ENCODE measurements at places on chromosomes 3 and 15.

DNA sequence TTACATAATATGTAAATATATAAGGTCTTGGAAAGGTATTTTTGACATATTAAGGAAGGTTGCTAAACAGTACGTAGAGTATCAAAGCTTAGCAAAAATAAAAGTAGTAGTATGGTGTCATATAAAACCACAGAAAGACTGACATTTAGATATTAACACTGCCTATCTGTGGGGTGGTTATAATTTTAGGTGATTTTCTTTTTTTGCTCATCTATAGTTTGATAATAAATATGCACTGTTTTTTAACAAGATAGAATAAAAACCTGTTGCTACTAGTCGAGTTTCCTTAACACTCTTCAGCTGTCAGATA is 40.7 kb downstream of the ETV5 start:
- DNase-seq, result no peak

- DNase-seq, result no peak
Measured at GRCh38 chr3:17795711-17796110, 53.3 kb upstream of the TBC1D5 start.

- DNase-seq, result no peak
Measured at GRCh38 chr3:136653628-136654027, 98.5 kb downstream of the STAG1 start.

- DNase-seq, result no peak
Measured at GRCh38 chr3:100205171-100205570, 55.6 kb upstream of the TBC1D23 start.

DNA sequence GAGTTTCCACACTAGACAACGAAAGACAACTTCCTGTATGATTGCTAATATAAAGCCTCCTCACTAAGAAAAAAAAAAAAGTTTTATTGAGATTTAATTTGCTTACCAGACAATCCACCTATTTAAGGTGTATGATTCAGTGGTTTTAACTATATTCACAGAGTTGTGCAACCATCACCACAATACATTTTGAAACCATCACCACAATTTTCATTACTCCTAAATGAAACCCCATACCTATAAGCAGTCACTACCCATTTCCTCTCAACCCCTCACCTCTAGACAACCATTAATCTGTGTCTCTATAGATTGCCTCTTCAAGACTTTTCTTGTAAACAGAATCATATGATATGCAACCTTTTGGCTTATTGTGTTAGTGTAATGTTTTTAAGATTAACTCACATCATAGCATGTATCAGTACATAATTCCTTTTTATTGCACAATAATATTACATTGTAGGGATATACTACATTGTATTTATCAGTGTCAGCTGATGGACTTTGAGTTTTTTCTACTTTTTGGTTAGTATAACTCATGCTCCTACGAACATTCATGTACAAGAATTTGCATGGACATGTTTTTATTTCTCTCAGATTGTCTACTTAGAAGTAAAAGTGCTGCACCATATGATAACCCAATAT is 339.7 kb downstream of the NLGN1 start:
- no peak for DNase-seq

DNA sequence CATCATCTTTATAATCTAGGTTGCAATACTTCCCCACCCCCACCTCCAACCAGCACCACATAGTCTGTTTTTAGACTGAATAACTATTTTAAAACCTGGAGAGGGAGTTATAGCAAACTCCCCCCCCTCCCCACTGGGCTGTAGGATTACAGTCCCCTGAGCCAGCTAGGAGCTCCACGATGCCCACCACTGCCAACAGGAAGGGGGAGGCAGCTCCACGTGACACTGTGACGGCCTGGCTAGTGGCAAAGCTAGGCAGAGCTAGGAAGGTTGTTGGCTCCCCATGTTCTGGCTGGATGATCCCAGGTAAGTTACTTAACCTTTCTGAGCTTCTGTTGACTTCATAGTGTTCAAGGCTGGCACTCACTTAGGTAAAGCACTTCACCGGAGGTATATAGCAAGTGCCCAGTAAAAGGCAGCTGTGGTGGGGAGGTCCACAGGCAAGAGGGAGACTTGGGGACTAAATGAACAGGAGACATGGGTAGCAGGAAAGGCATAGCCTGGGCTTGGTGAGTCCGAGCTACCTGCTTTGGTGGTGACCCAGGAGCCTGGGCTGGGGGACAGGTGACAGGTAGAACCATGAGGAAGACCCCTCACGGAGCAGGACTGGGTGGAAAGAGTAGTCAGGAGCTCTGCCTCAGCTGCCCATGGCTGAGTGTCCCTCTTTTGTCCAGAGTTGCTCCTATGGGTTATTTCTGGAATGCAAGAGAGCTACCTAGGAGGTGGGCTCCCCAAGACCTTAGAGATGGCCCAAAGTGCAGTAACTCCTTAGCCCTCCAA is 4.0 kb upstream of the TBC1D21 start:
- no peak for DNase-seq

GRCh38 chr3:23916152-23916885 is 471 bp downstream of the NKIRAS1 start:
- no peak for DNase-seq

DNA sequence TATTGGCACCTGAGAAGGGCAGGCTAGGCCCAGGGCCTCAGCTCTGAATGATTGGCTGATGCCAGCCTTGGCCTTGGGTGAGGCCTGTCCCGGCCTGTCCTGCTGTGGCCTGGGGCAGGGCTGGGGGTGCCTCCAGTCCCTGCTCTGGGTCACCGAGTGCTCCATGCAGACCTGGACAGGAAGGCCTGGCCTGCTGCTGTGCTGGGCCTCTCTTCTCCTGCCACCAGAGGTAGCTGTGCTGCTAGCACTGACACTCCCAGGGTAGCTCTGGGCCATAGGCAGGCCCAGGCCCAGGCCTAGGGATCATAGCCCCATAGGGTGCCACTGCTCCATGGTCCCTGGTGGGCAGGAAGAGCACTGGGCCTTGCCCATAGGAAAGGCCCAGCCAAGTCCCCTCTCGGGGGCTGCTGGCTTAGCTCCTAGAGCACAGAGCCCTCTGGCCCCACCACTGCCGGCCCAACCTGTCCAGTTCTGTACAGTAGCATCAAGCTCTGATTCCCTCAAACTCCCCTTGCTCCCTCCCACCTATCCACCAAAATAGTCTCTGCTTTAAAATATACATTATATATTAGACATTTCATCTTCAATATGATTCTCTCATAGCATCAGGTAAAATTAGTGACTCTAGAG is 18.2 kb downstream of the ABTB1 start:
- no peak for DNase-seq

GRCh38 chr15:80325206-80325605 is 73.2 kb upstream of the CTXND1 start:
- DNase-seq, result no peak

- no peak for DNase-seq
Measured at GRCh38 chr15:39852250-39852649, 67.8 kb downstream of the GPR176 start.

GRCh38 chr15:36755341-36756000 is 176.0 kb downstream of the CDIN1 start:
- DNase-seq, result no peak

DNA sequence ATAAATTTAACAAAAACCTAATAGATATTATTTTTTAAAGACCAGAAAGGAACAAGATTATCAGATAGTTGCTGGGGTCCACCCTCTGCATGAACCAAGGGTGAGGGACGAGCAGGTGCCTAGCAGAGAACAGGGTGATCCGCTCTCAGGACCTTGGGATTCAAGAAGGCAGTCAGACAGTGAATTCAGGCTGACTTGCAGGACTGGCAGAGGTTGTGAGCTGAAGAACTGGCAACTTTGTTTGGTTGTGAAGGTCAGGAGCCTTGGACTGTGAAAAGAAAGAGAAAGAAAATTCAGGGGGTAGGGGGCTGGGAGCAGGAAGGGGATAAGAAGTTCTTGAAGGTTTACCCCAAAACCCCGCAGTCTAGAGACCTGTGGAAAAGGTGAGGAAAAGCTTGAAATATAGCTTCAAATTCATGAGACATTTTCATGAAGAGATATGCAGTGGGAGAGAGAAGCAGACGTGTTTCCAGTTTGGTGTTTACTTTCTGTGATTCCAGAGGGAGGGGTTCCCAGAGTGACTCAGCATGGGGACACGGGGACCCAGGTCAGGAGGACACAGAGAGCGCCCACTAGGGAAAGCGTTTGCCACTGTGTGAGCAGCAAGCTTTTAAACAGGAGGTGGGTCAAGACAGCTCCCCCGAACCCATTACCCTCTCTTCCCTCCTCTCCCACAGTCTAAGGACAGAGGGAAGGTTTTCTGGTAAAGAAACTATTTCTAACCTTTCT is 217.2 kb upstream of the UMPS start:
- DNase-seq, result no peak

DNA sequence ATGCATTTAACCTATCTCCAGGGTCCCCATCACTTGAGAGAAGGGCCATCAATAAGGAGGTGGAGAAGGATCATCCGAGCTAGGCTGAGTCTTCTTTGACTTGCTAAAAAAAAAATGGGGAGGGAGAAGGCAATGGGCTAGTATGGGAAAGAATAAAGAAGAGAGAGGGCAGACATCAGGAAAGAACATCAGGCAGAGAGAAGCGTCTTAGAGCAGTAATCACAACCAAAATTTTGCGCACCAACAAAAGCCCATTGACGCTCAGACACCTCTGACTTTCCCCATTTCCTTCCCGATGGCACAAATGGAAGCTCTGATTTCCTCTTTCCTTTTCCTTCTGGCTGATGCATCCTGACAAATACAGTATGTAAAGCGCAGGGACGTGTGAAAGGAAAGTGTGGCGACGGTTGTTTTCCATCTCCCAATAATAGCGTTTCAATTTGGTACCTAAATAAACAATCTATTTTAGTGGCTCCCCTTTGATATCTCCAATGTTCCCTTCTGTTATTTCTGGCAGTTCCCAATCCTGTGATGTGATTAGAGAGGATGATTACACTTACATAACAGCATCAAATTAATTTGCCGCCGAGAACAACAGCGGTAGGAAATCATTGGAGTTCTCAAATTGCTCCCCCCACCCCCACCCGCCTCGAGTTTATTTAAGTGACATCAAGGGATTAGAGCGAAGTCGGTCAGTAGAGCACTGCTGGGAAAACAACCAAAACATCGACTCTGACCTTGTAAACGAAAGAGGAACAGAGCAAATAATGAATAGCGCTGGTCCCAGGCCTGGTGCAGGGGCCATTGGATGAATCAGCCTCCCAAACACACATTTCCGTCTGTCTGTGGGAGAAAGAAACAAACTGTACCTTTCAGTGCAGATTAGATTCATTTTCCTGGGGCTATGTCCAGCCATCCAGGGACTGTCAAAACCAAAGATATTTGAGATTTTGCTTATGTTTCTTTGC is 273.3 kb upstream of the ICE2 start:
- no peak for DNase-seq

- no peak for DNase-seq
Measured at GRCh38 chr3:55180161-55180560, 252.3 kb upstream of the LRTM1 start.

DNA sequence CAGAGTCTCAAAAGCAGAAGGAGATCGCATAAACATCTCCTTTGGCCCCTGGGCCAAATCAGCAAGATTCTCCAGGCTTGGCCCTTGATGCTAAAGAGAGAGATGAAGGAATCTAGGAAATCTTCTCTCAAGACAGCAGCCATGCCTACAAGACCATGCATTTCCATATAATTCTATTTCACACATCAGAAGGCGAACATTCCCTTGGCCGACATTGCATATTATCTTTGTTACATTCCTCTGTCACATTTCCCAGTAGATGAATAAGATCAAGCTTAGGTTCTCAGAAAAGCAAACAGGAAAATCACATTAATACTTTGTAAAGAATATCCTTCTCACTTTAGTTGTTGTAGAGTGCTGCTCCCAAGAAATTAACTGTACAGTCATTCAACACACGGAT is 21.3 kb downstream of the GASK1A start:
- no peak for DNase-seq

DNA sequence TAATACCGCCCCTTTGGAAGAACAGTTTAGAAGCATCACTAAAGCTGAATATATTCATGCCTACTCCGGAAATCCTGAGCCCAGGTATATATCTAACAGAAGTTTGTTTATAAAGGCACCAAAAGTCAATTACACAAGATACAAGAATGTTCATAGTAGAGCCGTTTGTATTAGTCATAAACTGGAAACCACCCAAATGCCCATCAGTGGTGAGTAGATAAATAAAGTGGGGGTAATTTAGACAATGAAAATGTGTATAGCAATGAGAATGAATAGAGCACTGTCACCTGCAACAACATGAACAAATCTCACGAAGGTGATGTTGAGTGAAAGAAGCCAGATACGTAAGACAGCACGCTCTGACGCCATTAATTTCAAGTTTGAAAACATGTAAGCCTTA is 68.3 kb upstream of the GLCE start:
- DNase-seq, result no peak

GRCh38 chr3:48466386-48467109 is 20.0 kb downstream of the ATRIP start:
- DNase-seq, result no peak

- no peak for DNase-seq
Measured at GRCh38 chr3:141539431-141540187, 52.8 kb downstream of the RASA2 start.

GRCh38 chr15:79769069-79769481 is 127.7 kb downstream of the MTHFS start:
- DNase-seq, result no peak

DNA sequence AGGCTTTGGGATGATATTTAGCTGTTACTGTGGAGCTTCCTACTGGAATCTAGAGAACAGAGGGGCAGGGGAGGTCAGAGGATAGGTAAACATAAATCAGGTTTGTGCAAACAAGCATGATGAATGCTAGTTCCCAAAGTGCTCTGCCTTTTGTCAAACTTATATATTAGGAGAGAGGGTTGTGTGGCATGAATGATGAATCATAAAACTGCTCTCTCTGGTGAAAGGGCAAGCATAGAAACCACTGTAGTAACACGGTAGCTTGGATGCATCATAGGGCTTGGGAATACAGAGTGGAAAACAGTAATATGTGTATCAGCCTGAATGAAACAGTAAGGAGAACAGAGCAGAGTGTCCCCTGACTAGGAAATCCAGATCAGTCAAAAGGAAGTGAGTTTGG is 486.7 kb downstream of the IL5RA start:
- no peak for DNase-seq

GRCh38 chr15:99412626-99413025 is 153.2 kb upstream of the MEF2A start:
- no peak for DNase-seq

- DNase-seq, result no peak
Measured at GRCh38 chr3:122961146-122961545, 66.4 kb downstream of the SEMA5B start.

- DNase-seq, result no peak
Measured at GRCh38 chr3:31996195-31996594, 14.6 kb downstream of the ZNF860 start.

GRCh38 chr3:59831394-59831793 is 781.6 kb upstream of the CFAP20DC start:
- DNase-seq, result no peak

- DNase-seq, result no peak
Measured at GRCh38 chr3:31244929-31245817, 287.6 kb upstream of the STT3B start.

GRCh38 chr3:65953301-65953812 is 85.4 kb downstream of the MAGI1 start:
- no peak for DNase-seq

GRCh38 chr3:76888856-76889255 is 151.0 kb upstream of the ROBO2 start:
- no peak for DNase-seq

Data from stimulated activated CD4-positive, alpha-beta T cell treated with anti-CD3 and anti-CD28 coated beads, Interleukin-1b, Interleukin-23, amount 100 ng/mL, for 4 hours (primary cell).